ENCODE measurements at places on chromosomes 3 and 15.

DNA sequence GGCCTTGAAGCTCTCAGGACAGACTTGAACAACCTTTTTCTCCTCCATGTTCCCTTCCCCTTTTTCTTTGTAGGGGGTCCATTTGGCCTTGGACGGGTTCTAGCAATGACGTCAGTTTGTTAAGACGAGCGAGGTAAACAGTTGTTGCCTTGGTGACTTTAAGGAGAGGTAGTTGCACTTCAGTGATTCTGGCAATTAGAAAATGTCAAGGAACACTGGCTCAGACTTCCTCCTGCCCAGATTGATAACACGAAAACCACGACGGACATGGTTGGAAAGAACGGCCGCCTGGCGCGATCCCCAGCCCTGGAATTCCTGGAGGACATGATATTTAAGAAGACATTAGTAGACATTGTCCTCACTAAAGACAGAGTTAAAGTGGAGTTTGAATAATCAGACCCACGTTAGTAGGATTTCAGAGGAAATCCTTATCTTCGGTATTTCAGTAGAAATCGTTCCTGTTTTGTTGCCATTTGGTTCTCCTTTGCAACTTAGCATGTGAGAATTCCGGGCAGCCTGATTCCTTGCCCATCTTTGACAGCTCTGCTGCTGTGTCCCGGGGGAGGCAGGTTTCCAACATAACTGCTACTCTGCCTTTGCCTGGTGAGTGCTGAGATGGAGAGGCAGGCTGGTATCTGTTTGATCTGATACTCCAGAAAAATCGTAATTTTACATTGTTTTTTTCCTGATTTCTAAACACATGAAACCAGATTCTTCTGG is 87.3 kb downstream of the ST6GAL1 start:
- no peak for DNase-seq

DNA sequence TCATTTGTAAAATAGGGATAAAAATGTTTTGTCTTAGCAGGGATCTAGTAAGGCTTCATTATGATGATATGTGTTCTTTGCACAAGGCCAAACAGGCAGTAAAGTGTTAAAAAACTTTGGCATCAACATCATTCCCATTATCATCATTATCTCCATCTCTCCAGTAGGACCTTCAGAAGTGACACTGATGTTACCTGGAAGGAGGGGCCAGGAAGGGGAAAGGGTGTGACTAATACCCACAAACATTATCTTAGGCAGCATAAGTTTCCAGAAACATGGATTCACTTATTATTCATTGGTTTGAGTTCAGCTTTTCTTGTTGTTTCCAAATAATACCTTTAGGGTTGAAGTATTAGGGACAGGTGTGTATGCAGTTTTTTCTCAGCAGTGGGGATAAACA is 399.6 kb downstream of the PTPRG start:
- DNase-seq, result no peak

DNA sequence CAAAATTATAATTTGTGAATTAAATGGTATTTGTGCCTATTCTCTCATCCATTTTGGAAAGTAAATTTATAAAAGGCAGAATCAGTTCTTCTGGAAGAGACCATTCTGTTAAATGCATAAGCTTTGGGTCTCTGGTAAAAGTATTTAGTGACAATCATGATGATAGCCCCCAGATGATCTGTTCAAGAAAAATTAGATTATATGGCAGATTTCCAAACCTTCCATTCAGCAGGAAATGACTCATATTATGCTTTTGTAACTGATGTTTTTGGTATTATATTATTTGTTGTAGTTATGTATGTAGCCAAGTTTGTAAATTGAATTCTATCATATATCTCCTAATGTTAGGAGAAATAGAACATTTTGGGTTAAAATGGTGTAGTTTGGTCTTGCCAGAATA is 340.8 kb upstream of the DPH6 start:
- no peak for DNase-seq

DNA sequence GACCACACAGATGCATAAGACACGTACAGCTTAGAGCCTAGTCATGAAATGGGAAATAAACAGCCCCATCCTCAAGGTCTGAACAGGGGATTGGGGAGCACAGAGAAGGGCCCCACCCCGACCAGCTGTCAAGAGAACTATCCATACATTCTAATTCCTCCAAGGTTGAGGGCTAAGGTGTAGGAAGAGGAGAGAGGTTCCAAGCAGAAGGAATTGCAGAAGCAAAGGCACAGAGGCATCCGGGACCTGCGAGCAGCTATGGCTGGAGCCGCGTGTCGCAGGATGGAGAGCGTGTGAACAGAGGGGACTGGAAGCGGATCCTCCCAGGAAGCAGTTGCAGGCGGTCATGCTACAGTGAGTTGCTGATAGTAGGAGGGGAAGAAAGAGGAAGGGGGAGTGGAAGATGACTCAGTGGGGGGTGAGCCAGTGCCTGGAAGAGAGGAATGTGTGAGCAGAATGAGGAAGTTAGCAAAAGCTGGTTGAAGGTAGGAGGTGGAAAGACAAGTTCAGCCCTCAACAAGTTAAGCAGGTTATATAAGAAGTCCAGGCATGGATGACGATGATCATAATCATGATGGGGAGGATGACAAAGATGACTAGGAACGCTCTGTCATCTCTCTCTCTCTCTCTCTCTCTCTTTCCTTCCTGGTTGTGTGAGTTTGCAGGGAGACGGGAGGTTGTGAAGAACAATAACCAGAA is 89.7 kb downstream of the LIPC start:
- peak; percentile 51 for DNase-seq

GRCh38 chr3:39978308-39978707 is 168.9 kb downstream of the MYRIP start:
- DNase-seq, result no peak

GRCh38 chr3:79002465-79003372 is 765.1 kb downstream of the ROBO1 start:
- no peak for DNase-seq

- DNase-seq, result peak; percentile 12
Measured at GRCh38 chr3:29454161-29454611, 173.3 kb downstream of the RBMS3 start.

DNA sequence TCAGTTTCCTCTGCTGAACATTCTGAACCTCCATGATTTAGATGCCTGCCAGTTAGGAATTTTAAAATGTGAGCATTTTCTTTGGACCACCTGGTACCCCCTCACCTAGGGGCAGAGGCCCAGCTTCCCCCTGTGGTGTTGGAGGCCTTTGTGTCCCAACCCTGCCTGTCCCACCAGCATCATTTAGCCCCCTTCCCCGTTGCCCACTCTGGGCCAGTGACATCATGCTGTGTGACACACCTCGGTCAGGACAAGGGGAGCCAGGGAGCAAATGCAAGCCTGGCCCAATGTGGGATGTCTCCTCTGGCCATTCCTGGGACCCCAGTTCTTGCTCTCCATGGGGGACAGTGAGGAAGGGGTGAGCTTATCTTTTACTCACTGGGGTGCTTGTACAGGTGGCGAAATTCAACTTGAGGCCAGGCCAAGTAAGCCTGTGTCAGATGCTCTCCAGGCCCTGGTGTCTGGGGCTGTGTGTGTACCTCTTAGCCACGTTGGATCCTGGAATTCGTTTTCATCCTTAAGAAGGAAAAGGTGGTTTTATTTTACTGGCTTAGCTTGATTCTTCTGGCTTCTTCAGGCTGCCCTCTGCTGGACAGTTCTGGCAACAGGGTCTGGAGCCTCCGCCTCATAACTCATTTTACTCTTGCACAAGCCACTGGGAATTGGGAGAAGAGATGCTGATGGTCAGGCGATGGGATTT is 49.7 kb upstream of the MYZAP start:
- DNase-seq, result peak; percentile 43

DNA sequence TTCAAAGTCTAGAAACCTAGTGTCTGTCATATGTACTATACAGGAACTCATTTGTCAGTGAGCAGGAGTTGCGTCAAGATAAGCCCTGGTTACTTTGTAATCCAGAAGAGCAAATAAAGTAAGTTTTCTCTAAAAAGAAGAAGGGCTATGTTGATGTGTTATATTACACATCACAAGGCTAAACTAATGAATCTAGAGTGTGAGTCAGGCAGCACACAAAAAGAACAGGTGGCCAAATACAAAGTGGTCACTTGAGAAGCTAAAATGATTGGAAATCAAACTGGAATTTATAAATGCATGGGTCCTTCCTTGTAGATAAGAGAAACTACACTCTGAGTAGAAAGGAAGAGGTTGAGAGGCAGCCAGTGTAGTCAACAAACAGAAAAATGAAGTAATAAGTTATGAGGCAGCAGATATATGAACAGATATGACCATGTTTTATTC is 771.6 kb downstream of the DIPK2A start:
- DNase-seq, result no peak

GRCh38 chr3:187041362-187042307 is 97.7 kb downstream of the RPL39L start:
- no peak for DNase-seq

GRCh38 chr3:105827959-105828358 is 40.9 kb downstream of the CBLB start:
- no peak for DNase-seq

DNA sequence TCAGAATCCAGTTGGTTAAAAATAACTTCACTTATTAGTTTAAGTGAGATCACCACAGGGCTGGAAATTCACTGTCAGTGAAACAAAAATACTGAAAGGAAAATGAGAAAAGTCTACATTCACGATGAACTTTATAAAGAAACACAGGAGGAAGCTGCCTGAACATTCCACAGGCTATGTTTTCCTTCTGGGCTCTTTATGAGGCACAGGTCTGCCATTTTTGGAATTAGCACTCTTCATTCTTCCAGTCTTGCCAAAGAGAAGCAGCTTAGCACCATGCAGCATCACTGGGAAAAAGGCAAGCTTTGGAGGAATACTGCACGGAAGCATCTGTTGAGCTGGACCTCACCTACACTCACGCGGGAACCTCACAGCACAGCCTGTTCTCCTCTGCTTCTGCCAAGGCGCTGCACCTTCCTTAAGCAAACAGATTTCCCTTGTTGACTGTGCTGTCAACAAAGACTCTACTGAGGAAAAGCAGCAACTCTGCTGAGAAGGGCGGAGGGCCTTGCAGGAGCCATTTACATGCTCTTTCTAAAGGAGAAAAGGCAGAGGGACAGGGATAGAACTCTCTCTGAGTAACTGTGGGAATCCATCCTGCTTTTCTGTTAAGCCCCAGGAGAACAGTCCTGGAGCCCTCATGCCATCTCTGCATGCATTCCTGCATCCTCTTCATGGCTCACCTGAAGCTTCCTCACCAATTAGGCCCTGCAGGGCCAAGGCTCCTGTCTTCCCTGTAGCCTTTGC is 15.7 kb downstream of the SUSD5 start:
- no peak for DNase-seq

- no peak for DNase-seq
Measured at GRCh38 chr15:71332431-71333004, 217.2 kb downstream of the THSD4 start.

GRCh38 chr15:67144609-67145311 is 79.4 kb downstream of the SMAD3 start:
- no peak for DNase-seq

GRCh38 chr3:112429960-112430359 is 69.3 kb downstream of the BTLA start:
- DNase-seq, result no peak

DNA sequence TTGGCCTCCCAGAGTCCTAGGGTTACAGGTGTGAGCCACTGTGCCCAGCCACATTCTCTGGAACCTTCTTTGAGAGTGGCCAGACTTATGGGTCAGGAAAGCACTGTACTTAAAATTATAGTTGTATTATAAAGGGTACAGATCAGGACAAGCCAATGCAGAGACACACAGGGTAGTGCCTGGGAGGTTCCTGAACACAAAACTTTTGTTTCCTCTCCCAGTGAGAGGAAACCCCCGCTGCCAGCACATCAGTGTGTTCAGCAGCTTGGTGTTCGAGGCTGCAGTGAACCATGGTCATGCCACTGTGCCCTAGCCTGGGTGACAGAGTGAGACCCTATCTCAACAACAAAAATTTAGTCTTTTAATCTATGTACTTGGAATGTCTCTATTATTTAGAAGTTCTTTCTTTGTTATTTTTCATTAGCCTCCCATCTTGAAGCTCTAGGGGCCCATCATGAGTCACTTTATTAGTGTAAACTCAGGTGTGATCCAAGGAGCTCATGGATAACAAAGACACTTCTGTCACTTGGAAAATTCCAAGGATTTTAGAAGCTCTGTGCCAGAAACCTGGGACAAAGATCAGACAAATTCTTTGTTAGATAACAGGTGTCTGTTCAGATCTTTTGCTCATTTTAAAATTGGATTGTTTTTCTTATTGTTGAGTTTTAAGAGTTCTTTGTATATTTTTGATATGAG is 7.8 kb downstream of the BLOC1S6 start:
- DNase-seq, result no peak

GRCh38 chr3:75224412-75224811 is 439.7 kb upstream of the FRG2C start:
- DNase-seq, result no peak

- DNase-seq, result no peak
Measured at GRCh38 chr3:46449755-46450552, 14.8 kb downstream of the LTF start.

DNA sequence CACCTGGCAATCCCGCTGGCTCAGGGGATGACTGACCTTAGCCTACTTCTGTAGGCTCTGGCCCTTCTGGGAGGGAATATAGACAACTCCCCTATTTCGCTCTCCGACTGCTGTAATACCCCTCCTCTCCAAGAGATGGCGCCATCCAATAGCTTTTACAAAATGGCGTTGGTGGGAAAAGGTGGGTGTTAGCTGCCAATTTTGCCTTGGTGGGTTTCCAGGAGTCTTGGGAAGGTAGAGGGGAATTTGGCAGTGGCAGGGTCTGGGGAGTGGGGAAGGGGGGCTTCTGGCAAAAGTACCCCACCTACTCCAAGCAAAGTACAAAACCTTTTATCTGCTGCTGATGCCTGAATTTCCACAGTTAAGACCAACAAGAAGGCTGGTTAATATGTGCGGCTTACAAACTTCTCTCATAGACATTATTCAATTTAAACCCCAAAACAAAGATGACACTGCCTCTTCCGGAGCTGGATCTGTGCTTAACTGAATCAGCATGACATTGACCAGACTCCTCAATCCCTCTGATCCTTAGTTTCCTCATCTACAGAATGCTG is 62.1 kb downstream of the RASGRF1 start:
- no peak for DNase-seq

GRCh38 chr3:34109021-34109420 is 310.6 kb downstream of the PDCD6IP start:
- DNase-seq, result no peak

DNA sequence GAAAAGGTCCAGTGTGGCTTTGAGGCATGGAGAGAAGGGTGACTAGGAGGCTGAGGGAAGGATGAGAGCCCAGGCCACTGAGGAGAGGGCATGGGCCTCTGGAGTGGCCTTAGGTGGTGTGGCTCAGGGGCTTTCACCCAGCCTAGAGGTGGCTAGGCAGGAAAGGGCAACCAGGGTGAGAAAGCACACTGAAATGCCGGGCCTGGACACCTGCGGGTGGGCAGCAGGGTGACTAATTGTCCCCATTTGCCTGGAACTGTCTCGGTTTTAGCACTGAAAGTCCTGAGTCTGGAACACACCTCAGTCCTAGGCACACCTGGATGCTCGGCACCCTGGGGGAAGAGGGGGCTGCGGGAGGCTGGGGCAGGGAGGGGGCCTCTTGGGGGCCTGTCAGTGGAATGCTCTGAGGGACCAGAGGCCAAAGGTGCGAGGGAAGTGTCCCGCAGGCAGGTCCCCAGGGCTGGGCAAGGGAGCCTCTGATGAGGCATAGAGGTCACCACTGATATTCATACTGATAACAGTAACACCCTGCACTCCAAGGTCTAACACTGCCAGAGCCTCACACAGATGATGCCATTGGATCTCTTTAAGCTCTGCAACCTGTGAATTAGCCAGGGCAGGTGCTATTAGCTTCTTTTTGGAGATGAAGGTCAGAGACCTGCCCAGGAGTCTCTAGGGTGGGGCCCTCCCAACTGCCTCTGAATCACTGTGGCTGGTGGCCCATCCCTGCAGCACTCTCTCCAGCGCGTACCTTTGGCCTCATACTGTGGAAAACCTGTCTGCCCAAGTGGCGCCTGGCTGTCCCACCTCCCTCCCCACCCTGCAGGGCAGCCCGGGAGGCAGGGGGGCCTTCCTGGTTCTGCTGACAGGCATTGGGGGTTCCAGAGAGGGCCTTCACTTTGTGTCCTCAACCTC is 3.0 kb upstream of the PHGR1 start:
- DNase-seq, result no peak
